ENCODE measurements at places on chromosomes 1 and 21.

GRCh38 chr1:206784471-206784903 lies 12.2 kb upstream of the IL10 start:
- peak; percentile 65 for DNase-seq

DNA sequence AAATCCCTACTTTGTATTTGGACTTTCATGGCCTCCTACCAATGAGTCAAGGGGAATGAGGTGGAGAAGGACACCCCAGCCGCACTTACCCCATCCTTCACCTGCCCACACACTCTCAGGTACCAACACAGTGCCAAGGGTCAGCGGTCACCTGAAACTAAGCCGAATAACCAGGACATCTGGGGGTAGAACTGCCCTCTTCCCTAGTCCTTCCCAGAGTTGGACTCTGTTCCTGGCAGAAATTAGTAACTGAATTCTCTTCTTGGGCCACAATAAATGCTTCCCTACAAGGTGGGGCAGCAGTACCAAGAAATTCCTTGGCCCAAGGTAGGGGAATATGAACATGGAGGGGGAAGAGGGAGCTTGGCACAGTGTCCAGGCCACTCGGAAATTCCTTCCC lies 7.3 kb downstream of the SLC45A3 start:
- DNase-seq, result no peak

GRCh38 chr1:95809391-95809790 lies 575.4 kb downstream of the RWDD3 start:
- no peak for DNase-seq

DNA sequence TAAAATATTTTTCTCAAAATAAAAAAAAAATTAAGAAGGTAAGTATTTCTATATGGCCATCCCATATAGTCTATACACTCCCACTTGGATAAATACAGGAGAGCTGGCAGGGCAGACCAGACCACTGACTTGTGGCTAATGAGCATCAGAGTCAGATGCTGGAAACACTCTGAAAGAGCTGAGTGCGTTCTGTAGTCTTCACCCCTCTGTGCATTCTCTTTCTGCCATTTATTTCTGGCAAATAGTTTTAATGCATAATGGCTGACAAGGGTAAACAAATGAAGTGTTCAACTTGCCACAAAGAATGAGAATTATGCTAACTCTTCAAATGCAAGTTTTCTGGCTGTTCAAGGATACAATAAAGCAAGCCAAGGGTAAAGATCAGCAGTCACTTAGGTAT lies 191.7 kb downstream of the TTLL7 start:
- DNase-seq, result no peak

DNA sequence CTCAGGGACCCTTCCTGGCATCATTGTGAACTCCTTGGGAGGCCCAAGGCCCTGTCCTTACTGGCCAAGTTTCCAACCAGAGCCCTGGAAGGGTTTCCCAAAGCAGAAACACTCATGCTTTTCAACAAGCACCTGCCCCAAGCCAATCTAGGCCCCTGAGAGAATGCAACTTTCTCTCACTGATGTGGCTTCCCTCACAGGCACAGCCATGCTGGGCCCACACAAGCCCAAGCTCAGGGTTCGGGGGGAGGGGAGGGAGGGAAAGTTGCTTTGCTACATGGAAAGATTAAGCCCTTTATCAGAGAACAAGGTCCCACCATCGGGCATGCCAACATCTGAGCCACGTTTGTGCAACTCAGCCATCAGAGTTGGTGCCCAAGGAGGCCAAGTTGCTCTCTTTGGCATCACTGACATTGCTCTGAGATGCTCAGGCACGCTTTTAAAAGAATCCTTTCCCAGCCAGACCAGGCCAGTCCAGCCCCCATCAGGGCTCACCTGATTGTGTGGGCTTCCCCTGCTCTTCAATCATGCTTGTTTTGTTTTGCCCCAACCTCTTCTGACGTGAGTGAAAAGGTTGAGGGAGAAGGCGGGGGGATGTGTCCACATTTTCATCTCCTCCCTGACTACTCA lies 43.5 kb downstream of the RIMS3 start:
- no peak for DNase-seq

- DNase-seq, result no peak
Observed at GRCh38 chr1:248849152-248849551, 9.7 kb downstream of the ZNF692 start.

GRCh38 chr1:207298636-207299398 lies 22.7 kb upstream of the CD55 start:
- DNase-seq, result no peak

- no peak for DNase-seq
Observed at GRCh38 chr1:153250166-153250565, 9.3 kb upstream of the LORICRIN start.

- no peak for DNase-seq
Observed at GRCh38 chr1:61699911-61700851, 24.8 kb downstream of the TM2D1 start.

DNA sequence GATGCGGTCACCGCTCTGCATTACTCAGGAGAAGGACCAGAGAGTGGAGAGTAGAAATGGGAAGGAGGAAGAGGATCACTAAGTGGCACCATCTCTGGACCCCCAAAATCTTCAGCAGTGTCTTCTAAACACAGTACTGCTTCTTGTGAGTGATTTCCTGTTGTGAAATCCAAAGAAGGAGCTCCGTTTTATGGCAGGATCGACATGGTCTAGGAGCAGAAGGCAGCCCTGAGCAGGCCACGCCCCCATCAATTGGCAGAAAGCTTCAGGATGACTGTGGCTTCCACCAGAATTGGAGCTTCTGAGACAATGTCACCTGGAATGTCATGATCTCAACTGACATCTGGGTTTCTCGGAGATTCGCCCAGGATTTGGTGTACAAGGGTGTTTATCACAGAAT lies 171.5 kb downstream of the ADSS2 start:
- DNase-seq, result no peak

GRCh38 chr1:185427264-185427663 lies 110.2 kb upstream of the IVNS1ABP start:
- DNase-seq, result no peak

GRCh38 chr1:91226741-91227140 lies 177.9 kb downstream of the HFM1 start:
- DNase-seq, result no peak

GRCh38 chr1:89069951-89070350 lies 4.9 kb upstream of the GBP1 start:
- no peak for DNase-seq

- no peak for DNase-seq
Observed at GRCh38 chr1:21721295-21721985, 52.3 kb upstream of the RAP1GAP start.

DNA sequence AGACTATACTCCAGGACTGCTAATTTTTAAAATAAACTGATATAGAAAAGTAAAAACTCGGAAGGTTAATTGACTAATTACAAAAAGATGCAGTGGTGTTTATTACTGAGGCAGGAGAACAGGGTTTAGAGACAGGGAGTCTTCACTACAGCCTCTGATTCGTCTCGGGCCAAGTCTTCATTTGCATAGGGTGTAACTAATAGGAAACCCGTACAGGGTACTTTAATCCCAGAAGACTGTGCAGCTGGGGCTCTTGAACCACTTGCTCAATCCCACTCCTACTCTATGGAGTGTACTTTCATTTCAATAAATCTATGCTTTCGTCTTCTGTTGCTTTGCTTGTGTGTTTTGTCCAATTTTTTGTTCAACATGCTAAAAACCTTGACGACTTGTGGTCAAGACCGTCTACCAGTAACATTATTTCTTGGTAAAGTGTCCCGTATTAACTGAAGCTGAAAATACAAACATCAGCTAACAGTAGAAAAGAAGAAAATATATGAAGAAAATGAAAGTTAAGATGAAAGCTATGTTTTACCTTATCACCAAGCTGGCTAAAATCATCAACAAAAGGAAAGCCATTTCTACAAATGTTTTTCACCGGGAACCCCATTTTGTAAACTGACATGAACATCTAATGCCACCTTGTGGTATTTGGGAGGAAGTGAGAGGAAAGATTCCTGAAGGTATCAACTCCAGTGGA lies 8.0 kb downstream of the SDHB start:
- no peak for DNase-seq

- DNase-seq, result no peak
Observed at GRCh38 chr21:29117372-29117955, 13.0 kb upstream of the MAP3K7CL start.

DNA sequence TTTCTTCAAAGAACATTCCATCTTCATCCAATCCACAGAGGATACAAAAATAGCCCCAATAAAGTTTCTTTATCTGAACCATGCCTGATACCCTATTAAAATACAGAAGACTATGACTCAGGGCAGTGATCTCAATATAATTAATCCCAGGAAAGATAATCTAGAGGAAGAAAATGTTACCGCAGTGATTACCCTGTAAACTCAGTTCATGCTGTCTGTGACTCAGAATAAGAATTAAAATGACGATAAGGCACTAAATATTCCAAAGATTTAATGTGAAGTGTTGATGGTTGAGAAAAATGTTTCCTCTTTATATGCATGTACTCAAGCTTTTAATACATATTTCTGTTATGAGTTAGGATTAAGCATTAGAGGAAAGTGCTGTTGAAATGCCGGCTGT lies 88.6 kb upstream of the LYPLAL1 start:
- DNase-seq, result no peak
